ENCODE measurements at places on chromosomes 7 and 10.

- DNase-seq = peak; percentile 55
Observed at GRCh38 chr7:156612930-156613329, 27.6 kb upstream of the RNF32 start.

DNA sequence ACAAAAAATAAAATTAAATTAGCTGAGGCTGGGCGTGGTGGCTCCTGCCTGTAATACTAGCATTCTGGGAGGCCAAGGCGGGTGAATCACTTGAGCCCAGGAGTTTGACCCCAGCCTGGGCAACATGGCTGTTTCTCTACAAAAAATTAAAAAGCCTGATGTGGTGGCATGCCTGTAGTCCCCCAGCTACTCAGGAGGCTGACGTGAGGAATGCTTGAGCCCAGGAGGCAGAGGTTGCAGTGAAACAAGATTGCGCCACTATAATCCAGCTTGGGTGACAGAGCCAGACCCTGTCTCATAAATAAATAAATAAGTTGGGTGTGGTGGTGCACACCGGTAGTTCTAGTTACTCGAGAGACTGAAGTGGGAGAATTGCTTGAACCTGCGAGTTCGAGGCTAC lies 65.1 kb downstream of the GNA12 start:
- DNase-seq = no peak

GRCh38 chr7:127194571-127194970 lies 58.2 kb downstream of the GRM8 start:
- DNase-seq = no peak

DNA sequence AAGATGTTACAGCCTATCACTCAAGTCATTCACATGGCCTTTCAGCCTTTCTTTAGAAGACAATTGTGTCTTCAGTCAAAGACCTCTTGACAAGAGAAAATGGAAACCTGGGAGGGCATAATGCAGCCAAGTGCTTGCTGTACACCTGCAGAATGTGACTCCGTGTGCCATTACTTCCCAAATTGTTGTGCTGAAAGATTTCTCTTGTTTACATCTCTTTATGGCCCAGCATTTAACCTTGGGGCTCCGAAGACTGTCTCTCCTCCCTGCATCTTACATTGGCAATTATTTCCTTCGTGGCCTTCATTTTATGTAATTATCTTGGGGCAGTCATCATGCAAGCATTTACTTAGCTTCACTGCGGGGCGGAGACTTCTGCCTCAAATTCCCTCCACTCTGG lies 287.0 kb downstream of the TCF7L2 start:
- no peak for DNase-seq

DNA sequence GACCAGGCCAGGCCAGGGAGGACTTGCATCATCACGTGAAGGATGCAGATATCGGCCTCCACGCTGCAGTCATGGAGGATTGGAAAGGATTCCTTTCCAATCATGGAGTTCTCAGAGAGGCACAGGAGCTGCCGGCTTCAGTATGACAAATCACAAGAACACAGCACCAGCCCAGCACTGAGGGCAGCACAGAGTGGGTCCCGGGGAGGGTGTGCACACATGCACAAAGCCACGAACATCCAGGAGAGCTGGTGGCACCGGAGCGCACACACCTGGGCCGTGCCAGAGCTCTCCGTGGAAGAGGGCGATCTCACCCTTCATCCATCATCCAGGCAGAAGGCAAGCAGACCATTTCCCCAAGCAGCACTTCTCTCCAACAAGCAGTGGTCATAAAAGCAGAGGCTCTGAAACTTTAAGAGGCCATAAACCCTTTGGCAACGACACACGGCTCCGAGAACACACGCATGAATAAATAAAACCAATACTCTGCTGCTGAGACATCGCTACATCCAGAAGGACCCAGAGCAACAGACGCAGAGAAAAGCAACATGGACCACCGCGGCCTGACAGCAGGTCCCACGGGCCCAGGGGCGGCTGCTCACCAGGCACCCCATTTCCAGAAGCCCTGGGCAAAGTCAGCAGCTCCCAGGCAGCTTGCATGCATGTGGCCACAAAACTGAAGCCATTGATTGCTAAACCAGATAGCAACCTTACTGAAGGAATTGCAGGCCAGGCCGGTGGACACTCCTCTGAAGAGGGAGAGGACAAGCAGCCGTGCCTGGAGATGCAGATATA lies 180.8 kb downstream of the USP6NL start:
- no peak for DNase-seq

- no peak for DNase-seq
Observed at GRCh38 chr7:84110400-84110799, 84.2 kb downstream of the SEMA3A start.

GRCh38 chr7:105648561-105649401 lies 67.5 kb upstream of the EFCAB10 start:
- no peak for DNase-seq

GRCh38 chr7:36925207-36925606 lies 200.9 kb upstream of the AOAH start:
- DNase-seq = no peak

GRCh38 chr10:851901-852300 lies 79.6 kb downstream of the LARP4B start:
- peak; percentile 45 for DNase-seq

DNA sequence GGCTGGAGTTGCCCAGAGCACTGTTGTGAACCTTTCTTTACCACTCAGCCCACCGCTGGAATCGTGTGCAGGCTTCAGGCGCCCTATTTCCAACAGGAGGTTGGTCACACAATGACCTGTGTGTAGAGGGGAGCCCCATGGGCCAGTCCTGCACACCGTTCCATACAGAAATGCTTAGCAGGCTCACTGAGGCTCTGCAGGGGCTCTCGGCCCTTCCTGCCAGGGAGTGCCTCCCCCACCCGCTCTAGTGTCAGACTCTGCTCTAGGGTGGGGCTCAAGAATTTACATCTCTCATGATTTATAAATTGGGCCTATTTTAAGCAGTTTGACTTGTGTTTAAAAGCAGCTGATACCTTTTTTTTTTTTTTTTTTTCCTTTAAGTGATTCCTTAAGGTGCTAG lies 42.0 kb downstream of the SHH start:
- no peak for DNase-seq

DNA sequence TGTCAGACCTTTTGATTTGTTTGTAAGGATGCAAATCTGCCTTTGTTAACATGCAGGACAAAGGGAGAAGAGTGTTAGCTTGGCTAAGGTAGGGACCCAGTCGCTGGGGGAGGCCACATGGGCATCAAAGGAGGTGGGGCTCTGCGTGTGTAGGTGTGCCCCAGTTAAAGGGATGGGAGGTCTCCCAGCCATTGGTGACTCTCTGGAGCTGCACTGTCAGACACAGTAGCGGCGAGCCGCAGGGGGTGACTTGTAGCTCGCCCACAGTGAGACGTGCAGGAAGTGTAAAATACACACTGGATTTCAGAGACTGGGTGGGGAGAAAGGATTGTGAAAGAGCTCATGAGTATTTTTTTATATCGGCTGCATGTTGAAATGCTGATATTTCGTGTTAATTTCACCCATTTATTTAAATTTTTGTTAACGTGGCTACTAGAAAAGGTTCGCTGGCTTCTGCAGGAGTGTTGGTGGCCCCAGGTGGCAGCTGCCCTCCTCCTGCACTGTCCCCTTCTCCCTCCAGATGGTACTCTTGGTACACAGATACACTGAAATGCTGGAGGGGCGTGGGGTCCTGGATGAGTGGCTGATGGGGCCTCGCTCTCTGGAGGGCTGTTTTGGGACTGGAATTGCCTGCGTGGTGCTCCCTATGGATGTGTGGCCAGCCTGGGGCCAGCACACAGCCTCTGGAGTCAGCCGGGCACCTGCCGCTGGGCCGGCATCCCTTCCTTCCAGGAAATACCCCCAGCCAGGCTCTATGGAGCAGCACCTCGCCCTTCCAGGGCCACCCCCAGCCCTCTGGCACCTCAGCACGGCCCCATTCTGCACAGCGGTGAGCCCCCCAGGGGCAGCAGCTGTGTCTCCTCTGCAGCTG lies 59.2 kb downstream of the LHPP start:
- DNase-seq = no peak

DNA sequence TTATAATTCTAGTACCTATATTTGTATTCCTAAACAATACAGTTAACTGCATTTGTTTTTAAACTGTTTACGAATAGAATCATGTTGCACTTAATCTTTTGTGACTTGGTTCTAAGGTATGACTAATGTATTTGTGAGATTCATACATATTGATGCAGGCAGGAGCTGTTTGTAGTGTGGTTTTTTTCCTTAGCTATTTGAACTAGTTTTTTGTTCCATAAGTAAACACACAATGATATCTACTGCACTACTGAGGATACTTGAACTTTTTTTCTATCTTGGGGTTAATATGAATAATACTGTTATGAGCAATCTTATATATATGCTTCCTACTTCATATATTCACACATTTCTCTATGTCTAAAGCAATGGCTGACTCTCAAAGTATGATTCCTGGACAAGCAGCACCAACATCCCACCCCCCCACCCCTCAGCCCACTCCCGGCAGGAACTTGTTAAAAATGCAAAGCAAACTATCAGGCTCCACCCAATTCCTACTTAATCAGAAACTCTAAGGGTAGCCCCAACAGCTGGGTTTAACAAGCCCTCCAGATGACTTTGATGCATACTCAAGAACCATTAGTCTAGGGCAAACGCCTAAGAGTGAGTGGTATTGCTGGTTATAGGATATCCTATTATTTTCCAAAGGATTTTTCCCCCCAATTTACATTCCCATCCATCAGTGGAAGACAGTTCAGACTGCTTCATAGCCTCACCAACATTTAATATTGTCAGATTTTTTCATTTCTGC lies 25.8 kb downstream of the BRAF start:
- DNase-seq = no peak

- DNase-seq = no peak
Observed at GRCh38 chr10:127344346-127344745, 148.0 kb upstream of the INSYN2A start.

DNA sequence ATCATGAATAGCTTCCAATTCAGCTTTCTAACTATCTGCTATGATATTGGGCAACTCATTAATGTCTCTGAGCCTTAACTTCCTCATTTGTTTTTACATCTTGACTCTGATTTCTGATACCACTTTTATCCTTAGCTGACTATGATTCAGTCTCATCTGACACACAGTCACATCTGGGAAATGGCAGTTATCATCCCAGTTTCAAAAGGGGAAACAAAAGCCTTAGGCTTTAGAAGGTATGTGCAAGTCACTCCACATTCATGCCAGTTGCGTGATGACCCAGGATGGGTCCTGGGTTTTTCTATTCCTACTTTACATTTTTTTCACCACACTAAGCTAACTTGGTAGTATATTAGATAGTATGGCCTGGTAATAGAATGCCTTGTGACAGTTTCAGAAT lies 12.7 kb downstream of the SCIN start:
- DNase-seq = no peak

- no peak for DNase-seq
Observed at GRCh38 chr7:78083476-78084120, 285.0 kb downstream of the PHTF2 start.

- DNase-seq = no peak
Observed at GRCh38 chr10:129707406-129708388, 240.7 kb downstream of the MGMT start.

DNA sequence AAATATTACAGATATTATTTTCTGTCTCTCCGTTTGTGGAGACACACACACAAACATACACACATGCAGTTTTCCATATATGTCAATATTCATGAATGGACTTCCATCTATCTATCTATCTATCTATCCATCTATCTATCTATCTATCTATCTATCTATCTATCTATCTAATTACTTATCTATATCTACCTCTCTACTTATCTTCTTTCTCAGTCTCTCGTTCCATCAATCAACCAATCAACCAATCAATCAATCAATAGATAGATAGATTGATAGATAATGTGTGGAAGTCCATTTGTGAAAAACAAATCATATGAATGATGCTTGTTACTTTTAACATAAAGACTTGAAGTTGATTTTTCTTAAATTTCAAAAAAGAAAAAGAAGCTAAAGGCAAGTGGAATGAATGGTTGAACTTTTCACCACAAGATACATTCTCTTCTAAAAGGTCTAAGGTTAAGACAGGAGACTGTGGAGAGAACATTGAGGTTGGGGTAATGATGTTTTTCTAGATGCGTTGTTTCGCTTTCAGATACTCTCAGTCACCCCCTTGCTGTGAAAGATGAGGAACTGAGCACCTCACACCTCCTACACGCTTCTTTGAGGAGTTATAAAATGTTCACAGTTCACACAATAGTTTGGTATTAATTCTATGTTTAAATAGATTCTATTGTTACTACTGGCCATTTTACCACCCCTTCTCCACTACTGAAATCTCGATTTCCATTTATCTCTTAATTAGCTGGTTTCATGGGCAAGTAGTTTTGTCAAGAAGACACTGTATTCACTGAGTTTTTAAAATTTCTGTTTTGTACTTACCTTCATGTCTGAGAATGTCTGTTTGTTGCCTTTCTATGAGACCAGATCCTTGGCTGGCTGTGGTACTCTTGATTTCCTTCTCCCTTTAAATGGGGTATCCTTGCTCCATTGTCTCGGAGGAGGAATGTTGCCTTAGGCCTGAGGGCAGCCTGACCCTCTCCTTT lies 114.1 kb downstream of the EMX2 start:
- peak; percentile 95 for DNase-seq

DNA sequence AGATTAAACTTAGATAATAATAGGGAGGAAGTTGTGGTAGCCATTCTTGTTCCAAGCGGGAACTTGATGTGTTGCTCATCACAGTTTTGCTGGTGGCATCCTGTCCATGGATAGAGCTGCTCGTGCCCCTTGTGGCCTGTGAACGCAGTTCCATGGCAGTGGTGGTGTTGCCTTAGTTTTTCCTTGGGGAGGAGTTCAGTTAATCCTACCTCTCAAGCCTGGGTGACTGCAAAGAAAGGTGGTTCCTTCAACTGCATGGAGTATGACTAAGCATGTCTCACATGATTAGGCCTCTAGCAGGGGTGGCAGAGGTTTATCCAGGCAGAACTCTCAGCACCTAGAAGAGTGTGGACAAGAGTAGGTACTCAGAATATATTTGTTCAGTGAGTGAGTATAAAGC lies 99.7 kb downstream of the MAPK8 start:
- DNase-seq = no peak

- no peak for DNase-seq
Observed at GRCh38 chr10:11387044-11387443, 224.4 kb downstream of the USP6NL start.

- peak; percentile 16 for DNase-seq
Observed at GRCh38 chr10:17257466-17258321, 29.7 kb downstream of the VIM start.

- no peak for DNase-seq
Observed at GRCh38 chr10:22445495-22445894, 100.2 kb downstream of the SPAG6 start.

- no peak for DNase-seq
Observed at GRCh38 chr7:158710651-158711102, 6.1 kb upstream of the NCAPG2 start.

GRCh38 chr7:74027683-74028320 lies at the start of gene ELN:
ELN (plus strand) TSS chr7:74028173; CDS start chr7:74028188, 15 bp downstream.
- DNase-seq = no peak
